HFFc6 (cell line): ENCODE measurements at places on chromosomes 3 and 15. TPM values are rescaled to one million over a fixed set of nuclear protein-coding genes. Genes with fewer than 3 reads are reported as not detected.

The SPINK8 gene
- not detected in 3 replicates for total RNA-seq

DNA sequence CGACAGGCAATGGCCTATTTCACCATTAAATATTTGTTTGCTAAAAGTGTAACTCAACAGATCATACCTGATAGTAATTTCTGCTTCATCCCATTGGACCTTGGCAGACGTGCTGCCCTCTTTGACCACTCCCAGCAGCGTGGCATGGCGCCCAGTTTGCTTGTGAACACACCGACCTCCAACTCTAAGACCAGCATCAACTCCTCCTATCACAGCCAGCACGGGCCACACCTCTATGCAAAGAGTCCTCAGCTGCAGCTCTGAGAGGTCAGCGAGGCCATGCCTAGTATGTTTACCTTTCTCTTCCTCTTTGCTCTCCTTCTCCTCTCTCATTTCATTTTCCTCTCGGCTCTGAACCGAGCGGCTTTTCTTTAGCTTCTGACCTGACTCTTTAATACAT is 80.6 kb downstream of the FBXL22 start:
- no peak overlapping the region for H3K27ac ChIP-seq
- H3K36me3 ChIP-seq: peaks cover 22% of the 10 kb centered on the region
- no peak for DNase-seq
- H3K4me3 ChIP-seq: no peak overlapping the region

DNA sequence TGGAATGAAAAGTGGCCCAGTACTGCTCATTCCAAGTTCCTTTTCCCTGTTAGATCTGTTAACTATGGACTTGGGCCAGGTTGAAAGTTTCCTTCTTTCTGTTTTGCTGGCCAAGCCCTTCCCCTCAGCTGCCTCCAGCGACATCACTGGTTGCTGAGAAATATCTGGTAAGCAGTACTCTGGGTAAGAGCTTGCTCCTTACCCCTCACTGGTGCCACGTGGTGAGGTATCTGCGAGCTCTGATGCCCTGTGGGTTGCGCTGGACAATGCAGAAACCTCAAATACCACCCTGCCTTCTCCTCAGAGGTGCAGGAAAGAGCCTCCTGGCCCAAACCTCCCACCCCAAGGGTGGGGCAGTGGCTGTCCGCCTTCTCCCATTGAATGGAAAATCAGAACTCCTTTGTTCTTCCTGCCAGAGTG is 42.9 kb upstream of the APH1B start:
- peak overlapping the region; percentile 88 for H3K27ac ChIP-seq
- no peak for DNase-seq
- peaks cover 80% of the 10 kb centered on the region for H3K4me1 ChIP-seq
- H3K27me3 ChIP-seq: no peaks in the 10 kb centered on the region; the same call in 1 of the 2 replicates

- H3K27ac ChIP-seq: no peak overlapping the region
- DNase-seq: no peak
- no peaks in the 10 kb centered on the region; the same call in 1 of the 2 replicates for H3K27me3 ChIP-seq
- H3K36me3 ChIP-seq: no peaks in the 10 kb centered on the region
- no peaks in the 10 kb centered on the region for H3K4me1 ChIP-seq
Measured at GRCh38 chr3:66280304-66280703, 59.5 kb downstream of the SLC25A26 start.

DNA sequence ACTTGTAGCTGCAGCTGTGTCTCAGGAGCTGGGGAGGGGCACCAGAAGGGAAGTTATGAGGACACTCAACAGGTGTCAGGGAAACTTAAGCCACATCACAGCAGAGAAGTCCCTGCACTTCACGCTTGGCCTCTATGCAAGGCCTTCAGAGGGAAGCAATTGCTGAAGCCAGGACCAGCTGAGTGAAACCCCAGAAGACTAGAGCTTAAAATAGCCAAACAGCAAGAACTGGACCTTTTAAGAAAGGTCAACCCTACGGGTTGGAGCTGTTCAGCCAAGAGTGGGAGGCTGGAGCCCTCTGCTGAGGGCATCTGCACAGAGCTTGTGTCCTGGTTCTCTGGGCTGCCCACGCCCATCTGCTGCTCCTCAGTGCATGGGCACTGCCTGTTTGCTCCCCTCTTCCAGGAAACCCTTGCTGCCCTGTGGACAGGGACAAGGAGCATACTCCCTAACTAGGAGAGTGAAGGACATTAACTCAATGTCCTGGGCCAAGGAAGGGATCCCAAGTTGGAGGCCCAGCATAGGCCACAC is 3.9 kb upstream of the GRAMD2A start:
- DNase-seq: no peak
- H3K27me3 ChIP-seq: peaks cover 17% of the 10 kb centered on the region
- H3K4me3 ChIP-seq: no peak overlapping the region
- H3K27ac ChIP-seq: peak overlapping the region; percentile 29
- peaks cover 61% of the 10 kb centered on the region for H3K4me1 ChIP-seq

DNA sequence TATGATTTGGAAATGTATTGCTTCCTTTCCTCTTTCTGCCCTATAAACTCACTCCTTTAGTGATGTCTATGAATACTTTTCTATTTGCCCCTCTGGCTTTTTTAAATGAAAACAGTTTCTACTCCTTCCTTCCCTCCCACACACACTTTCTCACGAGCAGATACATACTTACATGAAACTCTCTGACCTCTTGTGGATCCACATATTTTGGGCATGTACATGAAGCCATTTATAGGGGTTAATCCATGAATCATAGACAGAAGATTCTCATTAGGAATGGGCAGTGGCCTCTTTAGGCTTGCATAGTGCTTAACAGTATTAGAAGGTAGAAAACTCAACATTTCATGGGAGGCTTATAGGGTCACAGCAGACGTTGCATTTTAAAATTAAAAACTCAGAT is 24.8 kb downstream of the ANAPC13 start:
- peak overlapping the region; percentile 64 for H3K4me3 ChIP-seq
- DNase-seq: peak; percentile 96
- no peaks in the 10 kb centered on the region for H3K36me3 ChIP-seq
- peaks cover 10% of the 10 kb centered on the region for H3K27me3 ChIP-seq
- H3K27ac ChIP-seq: peak overlapping the region; percentile 100

GRCh38 chr3:16199769-16200168 is 25.3 kb downstream of the GALNT15 start:
- no peak overlapping the region for H3K4me3 ChIP-seq
- no peak for DNase-seq
- no peak overlapping the region for H3K27ac ChIP-seq
- peaks cover 50% of the 10 kb centered on the region for H3K4me1 ChIP-seq

GRCh38 chr3:179474480-179474879 is 23.2 kb upstream of the GNB4 start:
- DNase-seq: no peak
- peaks cover 5% of the 10 kb centered on the region; the same call in 1 of the 2 replicates for H3K4me1 ChIP-seq
- no peak overlapping the region for H3K4me3 ChIP-seq
- H3K27me3 ChIP-seq: peaks cover 3% of the 10 kb centered on the region
- H3K27ac ChIP-seq: no peak overlapping the region

DNA sequence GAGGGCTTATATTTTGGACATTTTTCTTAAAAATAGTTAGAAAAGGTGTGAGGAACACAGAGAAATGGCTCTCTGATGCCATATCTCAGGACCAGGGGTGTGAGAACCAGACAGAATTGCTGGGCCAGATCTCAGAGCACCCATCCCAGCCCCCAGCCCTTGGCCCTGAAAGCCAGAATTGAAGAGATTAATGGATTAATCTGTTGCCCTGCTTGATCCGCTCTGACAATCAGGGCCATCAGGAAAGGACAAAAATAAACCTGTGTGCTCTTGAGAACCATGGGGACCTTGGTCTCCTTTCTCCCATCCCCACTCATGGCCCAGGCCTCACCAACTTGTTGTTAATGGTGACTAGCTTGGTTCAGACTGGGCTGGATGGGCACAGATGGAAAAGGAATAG is 113.5 kb downstream of the CADPS start:
- H3K27me3 ChIP-seq: no peaks in the 10 kb centered on the region
- H3K4me1 ChIP-seq: no peaks in the 10 kb centered on the region
- DNase-seq: no peak

DNA sequence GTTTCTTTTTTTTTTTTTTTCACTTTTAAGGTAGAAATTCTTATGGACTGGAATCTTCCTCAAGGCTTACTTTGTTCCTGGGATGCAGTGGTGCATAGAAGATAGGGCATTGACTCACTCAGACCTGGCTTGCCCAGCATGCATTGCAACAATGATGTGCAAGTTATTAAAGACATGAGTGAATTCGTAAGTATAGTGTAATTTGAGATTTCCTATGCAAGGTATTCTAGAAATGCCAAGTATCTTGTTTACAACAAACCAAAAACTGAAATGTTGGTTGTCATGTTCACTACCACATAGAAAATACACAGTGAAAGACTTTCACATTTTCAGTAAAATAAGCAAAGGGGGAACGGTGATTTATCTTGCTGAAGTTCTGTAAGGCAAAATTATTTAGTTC is 56.5 kb upstream of the FNDC3B start:
- H3K4me3 ChIP-seq: peak overlapping the region; percentile 14; the same call in 1 of the 2 replicates
- H3K4me1 ChIP-seq: peaks cover 31% of the 10 kb centered on the region
- no peaks in the 10 kb centered on the region for H3K27me3 ChIP-seq
- no peaks in the 10 kb centered on the region for H3K36me3 ChIP-seq
- DNase-seq: peak; percentile 82

DNA sequence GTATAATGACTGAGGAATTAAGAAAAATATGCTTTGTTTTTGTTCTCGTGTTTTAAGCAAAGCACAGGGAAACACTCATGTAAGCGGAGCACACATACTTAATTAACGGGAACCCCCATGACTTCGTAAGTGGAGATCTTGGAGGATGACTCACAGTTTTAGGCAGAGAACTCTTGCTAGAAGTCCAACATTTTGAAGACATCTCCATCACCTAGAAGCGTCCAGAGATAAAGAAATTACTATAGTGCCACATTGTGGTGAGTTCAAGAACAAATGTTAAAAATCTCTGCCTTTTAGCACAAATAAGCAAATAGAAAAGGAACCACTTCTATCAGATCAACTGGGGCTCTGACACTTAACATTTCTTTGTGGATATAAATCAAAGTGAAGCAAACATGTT is 194.1 kb upstream of the ARHGEF26 start:
- H3K4me3 ChIP-seq: no peak overlapping the region
- no peaks in the 10 kb centered on the region for H3K36me3 ChIP-seq
- peak; percentile 10 for DNase-seq
- H3K27me3 ChIP-seq: no peaks in the 10 kb centered on the region; the same call in 1 of the 2 replicates

The CKMT1B gene
- total RNA-seq: not detected in 3 replicates

DNA sequence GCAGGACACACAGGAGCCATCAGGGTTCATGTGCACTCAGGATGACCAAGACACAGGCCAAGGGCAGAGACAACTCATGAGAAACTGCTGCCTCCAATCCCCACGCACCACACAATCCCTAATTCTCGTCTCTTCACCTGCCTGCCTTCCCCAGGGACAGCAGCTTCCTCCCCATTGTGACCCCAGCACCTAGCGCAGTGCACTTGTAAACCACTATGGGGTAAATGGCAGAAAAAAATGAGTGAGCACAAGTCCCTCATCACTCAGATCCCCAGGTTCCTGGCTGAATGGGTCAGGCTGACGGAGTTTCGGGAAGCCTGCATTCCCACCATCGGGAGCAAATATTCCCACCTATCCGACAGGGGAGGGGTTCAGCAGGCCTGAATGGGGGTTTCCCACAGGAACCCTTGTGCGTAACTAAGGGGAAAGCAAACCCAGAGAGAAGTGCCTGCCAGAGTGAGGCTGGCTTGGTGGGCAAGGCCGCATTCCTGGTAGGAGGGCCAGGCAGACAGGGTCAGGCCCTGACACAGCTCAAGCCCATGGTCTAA is 18.8 kb downstream of the PLXNB1 start:
- H3K4me3 ChIP-seq: no peak overlapping the region
- H3K4me1 ChIP-seq: no peaks in the 10 kb centered on the region
- no peak for DNase-seq
- H3K27me3 ChIP-seq: no peaks in the 10 kb centered on the region; the same call in 1 of the 2 replicates

- H3K4me3 ChIP-seq: no peak overlapping the region
- H3K27me3 ChIP-seq: no peaks in the 10 kb centered on the region
- no peak for DNase-seq
- H3K4me1 ChIP-seq: peaks cover 4% of the 10 kb centered on the region; the same call in 1 of the 2 replicates
- no peaks in the 10 kb centered on the region for H3K36me3 ChIP-seq
Measured at GRCh38 chr3:176574786-176575185, 622.5 kb downstream of the TBL1XR1 start.

DNA sequence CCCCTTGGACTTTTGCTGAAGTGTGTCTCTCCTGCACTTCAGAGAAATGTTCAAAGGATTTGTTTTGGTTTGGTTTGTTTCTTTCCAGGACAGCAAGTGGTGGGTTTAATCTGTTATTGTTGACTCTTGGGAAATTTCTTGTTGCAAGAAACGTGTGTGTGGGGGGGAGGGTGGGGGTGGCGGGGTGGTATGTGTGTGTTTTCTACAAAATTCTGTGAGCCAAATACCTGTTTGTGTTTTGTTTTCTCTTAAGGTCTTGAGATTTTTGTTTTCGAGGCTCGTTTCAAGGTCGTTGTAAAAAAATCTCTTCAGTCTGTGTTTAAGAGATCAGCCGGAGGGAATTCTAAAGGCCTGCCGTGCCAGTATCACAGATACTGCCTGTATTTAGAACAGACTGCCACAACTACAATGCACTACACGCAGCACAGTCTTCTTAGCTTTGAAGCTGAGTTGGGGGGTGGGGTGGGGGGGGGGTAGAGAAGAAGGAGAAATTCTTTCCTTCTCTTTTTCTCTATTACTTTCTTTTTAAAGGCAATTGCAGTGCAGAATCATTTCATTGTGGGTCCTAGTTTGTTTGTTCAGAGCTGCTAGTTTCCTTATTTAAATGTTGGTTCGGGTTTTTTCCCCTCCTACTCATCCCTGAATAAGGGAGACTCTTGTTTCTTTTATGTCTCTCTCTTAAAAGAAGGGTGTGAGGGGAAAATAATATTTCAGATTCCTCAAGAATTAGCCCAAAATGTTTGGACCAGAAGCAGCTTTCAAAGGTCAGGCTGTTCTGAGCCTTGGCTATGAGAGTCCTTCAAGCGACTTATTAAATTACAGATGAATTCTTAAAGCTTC is 1.4 kb upstream of the BCL6 start:
- peak; percentile 8 for DNase-seq
- peak overlapping the region; percentile 100 for H3K27ac ChIP-seq
- peaks cover 57% of the 10 kb centered on the region for H3K4me1 ChIP-seq
- peak overlapping the region; percentile 97 for H3K4me3 ChIP-seq

- no peak for DNase-seq
- H3K4me3 ChIP-seq: no peak overlapping the region
- no peak overlapping the region for H3K27ac ChIP-seq
- no peaks in the 10 kb centered on the region for H3K27me3 ChIP-seq
- no peaks in the 10 kb centered on the region for H3K36me3 ChIP-seq
Measured at GRCh38 chr3:143163562-143164100, 44.1 kb downstream of the CHST2 start.

DNA sequence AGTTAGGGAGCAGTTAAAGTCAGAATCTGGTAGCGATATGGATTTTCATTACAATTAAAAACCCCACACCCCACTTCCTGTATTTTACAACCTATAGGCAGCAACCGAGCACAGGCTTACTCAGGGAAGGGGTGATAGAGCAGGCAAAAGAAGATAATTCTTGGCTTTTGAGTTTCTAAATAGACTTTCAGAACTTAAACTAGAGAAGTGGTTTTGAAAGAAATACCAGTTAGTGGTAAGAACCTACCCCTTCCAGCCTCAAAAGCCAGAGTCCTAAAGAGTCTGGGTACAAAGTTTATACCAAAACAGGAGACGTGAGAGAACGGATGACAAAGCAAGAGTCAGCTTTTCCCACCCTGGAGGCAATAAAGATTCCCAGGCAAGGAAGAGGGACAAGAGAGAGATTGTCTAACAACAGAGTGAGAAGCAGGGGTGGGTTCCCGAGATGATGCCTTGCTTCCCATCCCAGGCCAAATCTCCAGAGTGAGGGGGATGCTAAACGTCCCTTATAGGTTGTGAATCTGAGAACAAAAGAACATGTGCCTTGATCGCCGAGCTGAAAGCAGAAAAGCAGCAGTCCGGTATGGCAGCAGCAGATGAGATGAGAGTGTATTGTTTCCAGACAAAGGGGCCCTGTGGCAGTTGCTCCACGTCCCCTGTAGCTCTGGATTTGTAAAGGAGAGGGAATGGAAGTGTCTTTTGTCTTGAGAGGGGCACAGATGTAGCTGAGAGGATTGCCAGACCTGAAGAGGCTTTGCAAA is 36.8 kb downstream of the KLHL6 start:
- no peak for DNase-seq
- peaks cover 11% of the 10 kb centered on the region for H3K4me1 ChIP-seq
- no peaks in the 10 kb centered on the region for H3K36me3 ChIP-seq
